Daoy (cell line): ENCODE measurements at places on chromosomes 16 and 17. TPM values are rescaled to one million over a fixed set of nuclear protein-coding genes. Genes with fewer than 3 reads are reported as not detected.

- DNase-seq, result no peak
Observed at GRCh38 chr16:49354101-49354500, 19.5 kb upstream of the C16orf78 start.

- DNase-seq, result peak; percentile 55
Observed at GRCh38 chr16:77896415-77897128, 108.2 kb downstream of the VAT1L start.

- DNase-seq, result no peak
Observed at GRCh38 chr16:47715442-47716083, 254.4 kb downstream of the PHKB start.

GRCh38 chr17:13952009-13952750 lies 117.1 kb upstream of the COX10 start:
- DNase-seq, result no peak

- DNase-seq, result no peak
Observed at GRCh38 chr17:81901167-81902022, 643 bp upstream of the NPB start.

DNA sequence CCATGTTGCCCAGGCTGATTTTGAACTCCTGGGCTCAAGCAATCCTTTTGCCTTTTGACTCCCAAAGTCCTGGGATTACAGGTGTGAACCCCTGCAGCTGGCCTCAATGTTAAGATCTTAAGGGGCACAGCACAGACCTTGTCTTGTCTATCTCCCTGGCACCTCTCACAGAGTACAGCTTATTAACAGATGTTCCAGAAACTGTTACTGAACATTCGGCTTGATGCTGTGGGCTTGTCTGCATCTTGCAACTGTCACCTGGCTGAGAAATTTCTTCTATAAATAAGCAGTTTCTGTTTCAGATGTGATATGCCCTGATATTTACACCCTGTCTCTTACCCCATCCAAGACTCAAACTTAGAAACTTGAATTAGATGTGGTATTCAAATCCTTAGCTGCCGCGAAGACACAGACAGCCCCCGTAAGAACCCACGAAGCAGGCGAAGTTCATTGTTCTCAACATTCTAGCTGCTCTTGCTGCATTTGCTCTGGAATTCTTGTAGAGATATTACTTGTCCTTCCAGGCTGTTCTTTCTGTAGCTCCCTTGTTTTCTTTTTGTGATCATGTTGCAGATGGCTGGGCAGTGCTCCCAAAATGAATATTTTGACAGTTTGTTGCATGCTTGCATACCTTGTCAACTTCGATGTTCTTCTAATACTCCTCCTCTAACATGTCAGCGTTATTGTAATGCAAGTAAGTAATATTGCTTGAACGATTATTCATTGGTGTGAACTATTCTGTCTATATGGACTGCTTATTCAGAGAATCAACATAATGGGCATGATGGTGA lies at the start of gene TNFRSF17:
Gene TNFRSF17 (plus strand): TSS at position 450 of the 791 bp plus-strand sequence. CDS start 115 bp downstream, at position 565.
- no peak for DNase-seq

GRCh38 chr16:12092544-12092921 lies 116.0 kb downstream of the SNX29 start:
- peak; percentile 24 for DNase-seq

DNA sequence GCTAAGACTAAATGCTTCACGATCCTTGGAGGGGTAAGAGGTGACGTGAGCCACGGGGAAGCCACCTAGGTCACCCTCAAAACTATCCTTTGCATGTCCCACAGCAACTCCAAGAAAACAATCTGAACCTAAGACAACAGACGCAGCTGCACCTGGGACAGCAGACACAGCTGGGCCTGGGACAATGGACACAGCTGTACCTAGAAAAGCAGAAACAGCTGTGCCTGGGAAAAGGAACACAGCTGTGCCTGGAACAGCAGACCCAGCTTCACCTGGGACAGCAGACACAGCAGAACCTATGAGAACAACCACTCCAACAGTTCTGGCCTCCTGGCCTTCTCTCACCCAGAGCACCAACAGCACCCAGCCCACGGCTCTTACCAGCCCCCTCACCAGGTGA lies 11.7 kb upstream of the CD300LD start:
- no peak for DNase-seq

GRCh38 chr16:67445913-67446907 lies 15.3 kb downstream of the HSD11B2 start:
- DNase-seq, result no peak

DNA sequence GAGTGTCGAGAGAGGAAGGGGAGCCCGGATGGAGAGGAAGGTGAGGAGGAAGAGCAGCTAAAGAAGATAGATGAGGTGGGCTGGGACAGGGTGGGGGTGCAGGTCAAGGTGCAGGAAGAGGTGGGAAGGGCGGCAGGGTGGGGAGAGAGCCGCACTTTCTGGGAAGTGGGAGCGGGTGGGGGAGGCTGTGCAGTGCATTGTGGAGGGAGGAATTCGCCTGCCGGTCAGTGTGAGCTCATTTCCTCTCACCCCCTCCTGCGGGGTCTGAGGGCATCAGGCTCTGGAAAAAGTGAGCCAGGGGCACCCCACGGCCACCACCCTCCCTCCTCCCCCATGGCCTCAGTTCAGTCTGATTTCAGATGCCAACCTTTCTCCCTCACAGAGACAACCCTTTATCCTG lies 2.5 kb upstream of the ARHGAP23 start:
- DNase-seq, result peak; percentile 45

Gene SNF8
- 43.2 and 64.9 TPM in 2 replicates for total RNA-seq

Gene CLEC18B
- total RNA-seq, result 2.9 TPM in 1 of 2 replicates, not detected in the other

Gene YPEL2
- 0.54 and 2.1 TPM in 2 replicates for total RNA-seq

Gene WFIKKN1
- 0.09 TPM in 1 of 2 replicates, not detected in the other for total RNA-seq

Gene CACNG1
- not detected in 2 replicates for total RNA-seq
